T-helper 22 cell (primary cell): ENCODE measurements at places on chromosomes 5 and 9.

- no peak for DNase-seq
These were observed 65.4 kb upstream of the STK32A start for GRCh38 chr5:147169399-147169798.

- no peak for DNase-seq
These were observed 240.6 kb upstream of the MAP3K1 start for GRCh38 chr5:56574778-56575177.

GRCh38 chr5:146816775-146817387 is 61.7 kb downstream of the PPP2R2B start:
- DNase-seq = no peak

DNA sequence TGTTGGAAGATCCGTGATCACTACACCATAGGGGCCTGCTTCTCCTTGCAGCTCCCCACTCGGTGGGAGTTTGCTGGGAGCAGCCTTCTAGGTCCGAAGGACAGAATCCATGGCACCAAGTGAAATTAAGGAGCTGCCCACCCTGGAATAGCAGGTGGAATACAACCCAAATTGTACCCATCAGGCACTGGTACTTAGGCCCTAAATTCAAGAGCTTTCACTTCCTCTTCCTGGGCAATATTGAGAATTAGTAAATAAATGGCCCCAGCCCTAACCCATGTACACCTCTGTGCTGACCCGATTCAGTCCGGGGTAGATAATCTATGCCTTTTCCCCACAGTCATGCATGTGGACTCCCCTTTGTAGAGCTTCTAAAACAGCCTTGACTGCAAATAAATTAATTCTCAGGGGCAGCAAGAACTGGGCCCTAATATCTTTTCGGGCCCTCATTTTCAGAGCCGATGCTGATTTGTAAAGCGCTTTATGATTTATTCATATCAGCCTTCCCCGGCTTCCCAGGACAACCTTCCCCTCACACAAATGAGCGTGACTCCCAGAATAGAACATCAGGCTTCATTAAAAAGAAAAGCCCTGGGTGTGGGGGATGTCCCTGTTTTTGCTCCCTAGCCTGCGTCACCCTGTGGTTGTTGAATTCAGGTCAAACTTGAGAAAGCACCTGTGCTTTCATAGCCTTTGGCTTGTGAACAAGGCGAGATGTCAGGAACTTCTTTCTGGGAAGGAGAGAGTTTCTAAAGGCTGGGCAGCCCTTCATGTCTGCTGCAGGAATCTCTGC is 126.1 kb upstream of the TBC1D2 start:
- DNase-seq = no peak

GRCh38 chr5:13994621-13995253 is 50.2 kb upstream of the DNAH5 start:
- no peak for DNase-seq

DNA sequence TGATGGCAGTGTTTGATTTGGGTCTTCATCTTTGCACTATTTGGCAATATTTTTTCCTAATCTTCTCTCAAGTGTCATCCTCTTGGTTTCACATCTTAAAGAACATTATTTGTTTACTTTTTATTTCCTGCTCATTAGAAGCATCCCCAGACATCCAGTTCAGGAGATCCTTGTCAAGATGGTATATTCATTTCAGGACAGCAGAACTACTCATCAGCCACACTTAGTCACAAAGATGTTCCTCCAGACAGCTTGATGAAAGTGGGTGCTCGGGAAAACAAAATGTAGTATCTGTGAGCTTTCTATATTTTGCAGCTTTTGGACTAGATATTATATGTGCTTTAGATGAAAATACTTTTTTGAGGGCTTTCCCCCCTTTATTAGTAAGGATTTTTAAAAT is 72.1 kb upstream of the SREK1 start:
- DNase-seq = no peak

DNA sequence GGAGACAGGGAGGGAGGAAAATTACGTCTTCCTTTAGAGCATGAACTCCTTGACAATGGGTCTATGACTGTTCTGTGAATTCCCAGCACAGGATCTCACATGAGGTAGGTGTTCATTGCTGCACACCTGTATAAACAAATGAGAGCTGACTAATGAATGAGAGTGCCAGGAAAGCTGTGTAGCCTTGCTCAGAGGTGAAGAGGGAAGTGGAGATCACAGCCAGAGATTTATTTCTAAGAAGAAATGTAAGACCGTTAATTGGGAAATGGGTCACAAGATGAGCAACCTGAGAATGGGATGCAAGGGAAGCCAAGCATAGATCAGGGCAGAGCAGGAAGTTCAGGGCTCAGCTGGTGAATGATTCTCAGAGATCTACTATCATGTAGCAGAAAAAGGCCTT is 295.1 kb downstream of the CDK5RAP2 start:
- DNase-seq = no peak

DNA sequence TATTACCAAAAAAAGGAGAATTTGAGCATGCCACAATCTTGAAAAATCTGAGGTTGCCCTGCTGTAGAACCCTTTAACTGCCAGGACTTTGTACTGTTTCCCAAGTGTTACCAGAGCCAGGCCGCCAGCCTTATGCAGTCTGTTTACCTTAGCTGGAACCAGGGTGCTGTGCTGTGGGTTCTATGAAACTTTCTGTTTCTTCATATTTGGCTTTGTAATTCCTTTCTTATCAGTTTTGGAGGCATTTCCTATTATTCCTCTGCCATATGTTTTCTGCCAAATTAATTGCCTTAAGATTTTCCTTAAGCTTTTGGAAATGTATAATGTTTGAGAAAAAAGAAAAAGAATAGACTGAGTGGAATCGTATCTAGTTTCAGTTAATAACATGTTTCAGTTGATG is 2.1 kb downstream of the S1PR3 start:
- no peak for DNase-seq

GRCh38 chr5:122415030-122415800 is 103.2 kb downstream of the SNCAIP start:
- DNase-seq = no peak

DNA sequence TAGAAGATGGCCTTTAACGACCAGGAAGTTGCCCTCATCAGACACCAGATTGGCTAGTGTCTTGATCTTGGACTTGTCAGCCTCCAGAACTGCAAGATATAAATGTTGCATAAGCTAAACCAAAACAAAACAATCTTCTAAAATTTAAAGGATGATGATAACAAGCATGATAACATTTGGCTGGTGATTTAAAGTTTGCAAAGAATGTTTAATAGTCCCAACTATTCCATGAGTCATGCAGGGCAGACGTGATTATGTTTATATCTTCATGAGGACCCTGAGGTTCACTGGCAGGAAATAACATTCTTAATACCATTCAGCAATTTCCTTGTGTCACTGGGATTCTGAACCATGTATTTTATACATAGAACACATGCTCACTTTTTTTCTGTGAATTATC is 319.8 kb downstream of the HCN1 start:
- no peak for DNase-seq

- DNase-seq = no peak
These were observed 223.2 kb upstream of the PANK3 start for GRCh38 chr5:168802337-168802736.

GRCh38 chr5:21142791-21143190 is 1154.8 kb upstream of the CDH18 start:
- no peak for DNase-seq

DNA sequence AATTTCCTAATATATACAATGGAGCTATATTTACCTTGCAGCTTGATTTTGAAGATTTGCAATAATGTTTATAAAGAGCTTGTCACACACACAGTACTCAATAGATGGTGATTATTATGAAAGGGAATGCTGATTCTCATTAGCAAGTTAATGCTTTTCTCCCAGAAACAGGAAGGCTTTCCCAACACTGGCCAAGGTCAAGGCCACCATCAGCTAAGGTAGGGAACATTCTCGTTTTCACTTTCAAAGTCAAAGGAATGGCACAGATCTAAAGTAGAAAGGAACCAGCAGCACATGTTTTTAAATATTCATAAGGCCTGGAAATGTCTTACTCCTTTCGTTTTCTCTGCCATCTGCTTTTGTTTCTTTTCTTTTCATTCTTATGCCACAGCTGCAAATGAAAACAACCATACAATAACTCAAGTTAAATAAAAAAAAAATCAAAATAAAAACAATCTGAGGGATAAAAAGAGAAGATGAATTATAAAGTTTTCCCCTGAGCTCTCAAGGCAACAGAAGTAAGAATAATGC is 266.8 kb downstream of the CRB2 start:
- no peak for DNase-seq

DNA sequence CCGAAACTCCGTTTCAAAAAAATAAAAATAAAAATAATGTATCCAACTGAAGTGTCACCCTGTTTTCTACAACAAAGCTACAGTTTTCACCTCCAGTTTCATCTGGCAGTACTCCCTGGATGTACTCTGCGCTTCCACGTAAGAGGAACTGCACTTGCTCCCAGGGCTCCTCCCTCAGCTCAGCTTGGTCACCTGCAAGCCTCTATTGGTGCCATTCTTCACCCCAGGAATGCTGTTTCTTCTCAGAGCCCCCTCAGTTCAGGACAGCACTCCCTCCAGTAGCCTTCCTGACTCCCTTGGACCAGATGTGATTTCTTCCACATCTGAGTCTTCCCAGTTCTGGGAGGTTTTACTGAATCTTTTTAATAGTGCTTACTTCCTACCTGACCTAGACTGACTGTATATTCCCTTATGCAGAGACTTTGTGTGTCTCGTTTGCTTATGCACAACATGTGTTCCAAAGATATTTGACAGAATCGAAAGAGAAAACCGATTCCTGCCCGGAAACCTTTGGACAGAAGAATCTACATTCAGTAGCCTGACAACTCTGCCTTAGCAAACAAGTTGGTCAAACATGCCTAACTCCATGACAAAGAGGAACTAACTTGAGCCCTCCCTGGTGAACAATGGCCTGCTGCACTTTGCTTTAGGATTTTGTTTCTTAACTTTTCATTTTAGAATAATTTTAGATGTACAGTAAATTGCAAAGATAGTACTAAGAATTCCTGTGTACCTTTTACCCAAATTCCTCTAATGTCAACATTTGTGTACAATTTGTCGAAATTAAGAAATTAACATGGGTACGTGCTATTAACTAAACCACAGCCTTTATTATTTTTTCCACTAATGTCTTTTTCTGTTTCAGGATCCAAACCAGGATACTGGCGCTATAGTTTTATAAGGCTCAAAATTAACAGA is 814 bp downstream of the CCDC125 start:
- no peak for DNase-seq

DNA sequence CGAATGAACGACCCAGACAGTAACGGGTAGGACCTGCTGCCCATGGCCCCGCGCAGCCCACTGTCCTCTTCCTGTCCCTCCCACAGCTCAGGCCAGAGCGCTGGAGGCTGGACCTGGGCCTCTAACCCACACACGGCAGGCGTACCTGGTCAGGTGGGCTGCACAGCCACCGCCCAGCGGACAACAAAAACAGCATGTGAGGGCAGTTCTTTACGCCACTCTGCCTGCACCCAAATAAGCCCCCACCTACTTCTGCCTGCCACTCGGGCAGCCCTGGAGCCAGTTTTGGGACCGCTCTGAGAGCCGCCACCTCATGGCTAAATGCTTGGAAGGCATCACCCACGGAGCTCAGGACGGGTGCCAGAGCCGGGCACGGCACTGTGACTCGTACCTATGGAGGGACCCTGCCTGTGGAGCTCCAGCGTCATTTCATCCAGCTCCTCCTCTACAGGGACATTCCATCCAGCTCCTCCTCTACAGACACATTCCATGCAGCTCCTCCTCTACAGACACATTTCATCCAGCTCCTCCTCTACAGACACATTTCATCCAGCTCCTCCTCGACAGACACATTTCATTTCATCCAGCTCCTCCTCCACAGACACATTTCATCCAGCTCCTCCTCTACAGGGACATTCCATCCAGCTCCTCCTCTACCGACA is 18.9 kb downstream of the CLPTM1L start:
- no peak for DNase-seq

- DNase-seq = no peak
These were observed 51.1 kb downstream of the MAST4 start for GRCh38 chr5:66647146-66647856.

DNA sequence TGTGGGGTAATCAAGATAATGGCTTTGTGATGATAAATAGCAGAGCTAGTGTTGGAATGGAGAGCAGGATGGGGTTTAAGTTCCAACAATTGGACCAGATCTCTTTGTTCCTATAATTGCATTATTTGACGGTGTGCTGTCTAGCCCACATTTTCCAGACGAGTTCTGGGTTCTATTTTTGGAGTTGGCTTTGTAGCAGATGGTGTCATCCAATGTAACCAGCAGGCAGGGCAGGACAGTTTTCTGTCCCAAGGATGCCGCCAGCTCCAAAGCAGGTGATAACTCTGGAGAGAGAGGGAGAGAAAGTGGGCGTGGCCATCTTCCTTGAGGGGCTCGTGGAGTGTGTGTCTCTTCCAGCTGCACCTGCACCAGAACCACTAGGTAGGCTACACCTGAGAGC is 251.3 kb downstream of the KIF4B start:
- DNase-seq = no peak

GRCh38 chr5:146772881-146773466 is 105.6 kb downstream of the PPP2R2B start:
- no peak for DNase-seq

DNA sequence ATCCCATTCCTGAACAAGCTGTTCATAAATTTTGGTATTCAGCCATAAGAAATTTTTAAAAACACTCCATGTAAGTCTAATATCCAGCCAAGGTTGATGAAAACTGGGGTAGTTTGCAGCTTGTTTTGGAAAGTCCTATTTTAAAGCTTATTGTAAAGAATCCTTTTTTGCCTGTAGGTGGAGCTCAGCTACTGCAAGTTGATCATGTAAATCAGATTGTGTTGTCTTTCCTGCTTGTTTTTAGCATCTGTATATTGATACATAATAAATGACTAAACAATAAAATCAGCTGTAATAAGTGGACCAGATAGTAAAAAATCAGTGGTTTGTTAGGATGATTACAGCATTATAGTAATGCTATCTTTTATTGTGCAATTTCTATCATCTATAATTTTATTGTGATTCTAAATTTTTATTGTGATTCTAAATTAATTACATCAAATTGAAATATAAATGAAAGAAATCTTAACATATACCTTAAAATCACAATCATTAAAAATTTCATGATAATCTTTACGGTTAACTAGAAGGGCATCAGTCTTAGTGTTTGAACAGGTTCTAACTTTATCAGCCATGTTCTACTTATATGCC is 42.4 kb downstream of the CWC27 start:
- DNase-seq = no peak

- DNase-seq = no peak
These were observed 431 bp downstream of the TMOD1 start for GRCh38 chr9:97501972-97502221.

DNA sequence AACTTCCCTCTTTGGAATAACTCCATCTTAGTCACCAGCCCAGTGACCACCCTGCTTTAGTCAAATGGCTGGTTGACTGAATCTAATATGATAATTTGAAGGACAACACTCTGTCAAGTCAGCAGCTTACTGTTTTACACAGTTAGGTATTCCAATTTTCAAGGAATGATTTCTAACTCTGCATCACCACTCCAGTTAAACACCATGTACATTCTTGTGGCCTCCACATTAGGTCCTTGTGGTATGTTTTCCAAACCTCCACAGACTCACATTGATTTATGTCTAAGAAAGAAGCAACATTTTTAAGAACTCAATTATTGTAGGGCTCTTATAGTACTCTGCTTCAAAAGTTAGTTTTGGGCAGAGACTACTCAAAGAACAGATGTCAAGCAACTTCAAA is 110.7 kb downstream of the TLE1 start:
- DNase-seq = no peak

- DNase-seq = no peak
These were observed 178.9 kb downstream of the SREK1 start for GRCh38 chr5:66322786-66323528.

- no peak for DNase-seq
These were observed 91.4 kb downstream of the ANGPTL2 start for GRCh38 chr9:127030814-127031740.

GRCh38 chr5:173699966-173700365 is 83.5 kb upstream of the BOD1 start:
- DNase-seq = no peak
